ENCODE measurements at places on chromosomes 5 and 9. TPM values are rescaled to one million over a fixed set of nuclear protein-coding genes. Genes with fewer than 3 reads are reported as not detected.

MCTP1 gene
- 0.31 TPM for total RNA-seq

DNA sequence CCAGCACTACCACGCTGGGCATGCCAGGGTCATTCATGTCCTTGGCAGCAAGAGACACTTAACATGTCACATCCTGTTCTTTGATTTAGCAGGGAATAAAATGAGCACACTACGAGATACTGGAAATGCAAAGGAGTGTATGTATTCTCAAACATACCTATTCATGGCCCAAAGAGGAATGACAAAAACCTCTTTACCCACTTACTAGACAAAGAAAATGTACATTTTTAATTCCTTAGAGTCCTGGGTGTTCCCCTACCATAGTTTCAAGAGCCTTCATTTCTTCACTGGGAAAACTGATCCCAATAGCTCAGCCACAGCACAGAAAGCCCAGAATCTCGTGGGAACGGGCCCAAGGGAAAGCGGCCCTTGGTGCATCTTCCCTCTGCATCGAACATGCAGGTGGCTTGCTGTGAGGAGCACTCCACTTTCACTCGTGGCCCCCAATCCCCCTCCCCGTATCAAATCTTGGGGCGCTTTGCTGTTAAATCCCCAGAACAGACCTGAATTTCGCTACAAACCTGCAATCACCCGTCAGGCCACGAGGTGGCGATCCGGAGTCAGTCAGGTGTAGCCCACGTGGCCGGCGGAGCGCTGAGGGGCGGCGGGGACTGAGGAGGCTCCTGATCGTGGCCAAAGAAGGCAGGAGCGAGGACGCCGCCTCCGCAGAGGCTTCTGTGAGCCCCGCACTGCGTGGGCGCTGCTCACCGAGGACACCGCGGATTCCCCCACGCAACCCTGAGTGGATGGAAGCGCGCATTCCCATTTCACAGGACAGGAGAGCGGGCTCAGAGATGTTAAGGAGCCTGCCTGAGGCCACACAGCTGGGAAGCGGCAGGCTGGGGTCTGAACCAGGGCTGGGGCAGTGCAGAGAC is 91.4 kb downstream of the LMX1B start:
- no peaks in the 10 kb centered on the region for H3K36me3 ChIP-seq
- peaks cover 16% of the 10 kb centered on the region for H3K4me1 ChIP-seq
- DNase-seq = peak; percentile 85
- H3K27ac ChIP-seq = no peak overlapping the region
- H3K27me3 ChIP-seq = peaks cover 4% of the 10 kb centered on the region
- no peak overlapping the region for H3K4me3 ChIP-seq

- H3K4me1 ChIP-seq = no peaks in the 10 kb centered on the region
- H3K4me3 ChIP-seq = no peak overlapping the region
- H3K27ac ChIP-seq = no peak overlapping the region
- DNase-seq = no peak
These were observed 187.9 kb upstream of the NFIL3 start for GRCh38 chr9:91611582-91611981.

SHISAL2B gene
- not detected for total RNA-seq

- H3K36me3 ChIP-seq = no peaks in the 10 kb centered on the region
- DNase-seq = no peak
- no peaks in the 10 kb centered on the region for H3K27me3 ChIP-seq
- no peaks in the 10 kb centered on the region for H3K4me1 ChIP-seq
These were observed 4.9 kb downstream of the TAS2R1 start for GRCh38 chr5:9625286-9625685.

- no peak for DNase-seq
- H3K36me3 ChIP-seq = no peaks in the 10 kb centered on the region
- no peaks in the 10 kb centered on the region for H3K27me3 ChIP-seq
- H3K27ac ChIP-seq = no peak overlapping the region
These were observed 656.2 kb upstream of the PTPRD start for GRCh38 chr9:11269036-11269435.

DNA sequence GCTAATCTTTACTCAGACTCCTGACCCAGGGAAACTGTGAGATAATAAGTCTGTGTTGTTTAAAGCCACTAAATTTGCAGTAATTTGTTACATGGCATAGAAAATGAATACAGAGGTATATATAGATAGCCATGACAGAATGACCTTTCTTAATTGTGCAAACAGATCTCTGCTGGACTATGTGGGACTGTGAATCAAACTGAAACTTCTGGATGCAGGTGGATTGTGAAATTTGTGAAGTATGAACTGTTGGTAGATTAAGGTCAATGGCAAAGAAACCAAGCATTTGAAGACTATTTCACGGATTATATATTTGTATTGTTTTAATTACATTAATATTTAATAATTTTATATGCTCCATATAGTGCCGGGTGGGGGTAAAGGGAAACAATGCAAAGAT is 52.2 kb upstream of the GPR151 start:
- H3K27me3 ChIP-seq = no peaks in the 10 kb centered on the region
- H3K4me3 ChIP-seq = no peak overlapping the region
- no peaks in the 10 kb centered on the region for H3K36me3 ChIP-seq
- H3K4me1 ChIP-seq = no peaks in the 10 kb centered on the region
- no peak for DNase-seq

GRCh38 chr9:124503713-124504529 is 3.3 kb downstream of the NR5A1 start:
- H3K27me3 ChIP-seq = peaks cover 51% of the 10 kb centered on the region
- peaks cover 53% of the 10 kb centered on the region for H3K4me1 ChIP-seq
- H3K36me3 ChIP-seq = no peaks in the 10 kb centered on the region
- H3K27ac ChIP-seq = no peak overlapping the region
- H3K4me3 ChIP-seq = peak overlapping the region; percentile 13

GRCh38 chr9:87119328-87119881 is 172.1 kb upstream of the GAS1 start:
- H3K27me3 ChIP-seq = no peaks in the 10 kb centered on the region
- no peaks in the 10 kb centered on the region for H3K36me3 ChIP-seq
- no peak for DNase-seq
- no peaks in the 10 kb centered on the region for H3K4me1 ChIP-seq
- H3K27ac ChIP-seq = no peak overlapping the region

GRCh38 chr5:138029501-138029900 is 3.4 kb downstream of the FAM13B start:
- H3K36me3 ChIP-seq = peaks cover 17% of the 10 kb centered on the region
- no peak for DNase-seq
- peaks cover 12% of the 10 kb centered on the region for H3K4me1 ChIP-seq

DNA sequence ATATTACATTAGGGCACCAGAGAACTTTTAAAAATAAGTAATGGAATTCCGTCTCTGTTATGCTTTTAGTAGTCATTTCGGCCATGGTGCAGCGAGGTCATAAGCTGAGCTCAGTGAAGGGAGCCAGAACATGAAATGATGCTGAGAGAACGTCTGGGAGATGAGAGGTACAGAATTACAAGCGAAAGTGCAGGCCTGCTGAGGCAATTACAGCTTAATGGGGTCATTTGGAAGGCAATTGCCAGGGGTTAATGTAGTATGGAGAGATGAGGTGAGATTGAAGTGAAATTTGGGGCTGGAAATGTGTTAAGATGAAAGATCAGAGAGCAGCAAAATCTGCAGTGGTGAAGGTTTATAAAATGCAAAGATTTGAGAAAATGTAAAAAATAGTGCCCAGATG is 96.5 kb downstream of the PBX3 start:
- no peak for DNase-seq
- H3K4me3 ChIP-seq = no peak overlapping the region
- no peaks in the 10 kb centered on the region for H3K36me3 ChIP-seq
- no peaks in the 10 kb centered on the region for H3K4me1 ChIP-seq
- H3K27ac ChIP-seq = no peak overlapping the region

PTPRD gene
- total RNA-seq = 0.11 TPM

GRCh38 chr5:178293815-178294214 is 61.2 kb upstream of the PHYKPL start:
- 0 out of 2 replicates have a peak, but pooled peaks cover 3% of the 10 kb centered on the region for H3K4me1 ChIP-seq
- no peak overlapping the region for H3K27ac ChIP-seq
- H3K4me3 ChIP-seq = no peak overlapping the region
- no peak for DNase-seq
- peaks cover 68% of the 10 kb centered on the region for H3K27me3 ChIP-seq

SLCO6A1 gene
- total RNA-seq = not detected

DNA sequence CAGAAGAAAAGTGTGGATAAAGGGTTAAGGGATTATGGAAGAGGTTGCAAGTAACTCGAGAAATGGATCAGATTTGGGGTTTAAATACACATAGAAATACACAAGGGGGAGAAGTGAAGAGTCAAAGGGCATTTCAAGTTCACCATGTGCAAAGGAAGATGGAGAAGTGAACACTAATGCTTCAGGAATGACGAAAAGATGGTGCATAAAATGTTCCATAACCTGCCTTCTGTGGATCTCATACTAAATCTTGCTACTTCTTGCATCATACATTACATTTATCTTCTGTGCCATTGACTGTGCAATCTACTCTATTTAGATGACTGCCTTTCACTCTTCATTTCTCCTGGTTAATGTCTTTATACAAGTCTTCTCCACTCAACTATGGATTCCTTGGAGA is 5.7 kb upstream of the SMC2 start:
- no peaks in the 10 kb centered on the region for H3K27me3 ChIP-seq
- DNase-seq = no peak
- H3K27ac ChIP-seq = no peak overlapping the region
- H3K4me3 ChIP-seq = no peak overlapping the region
